ENCODE measurements at places on chromosomes 3 and 15.

- DNase-seq, result no peak
Observed at GRCh38 chr15:42465520-42466259, 25.3 kb downstream of the ZNF106 start.

DNA sequence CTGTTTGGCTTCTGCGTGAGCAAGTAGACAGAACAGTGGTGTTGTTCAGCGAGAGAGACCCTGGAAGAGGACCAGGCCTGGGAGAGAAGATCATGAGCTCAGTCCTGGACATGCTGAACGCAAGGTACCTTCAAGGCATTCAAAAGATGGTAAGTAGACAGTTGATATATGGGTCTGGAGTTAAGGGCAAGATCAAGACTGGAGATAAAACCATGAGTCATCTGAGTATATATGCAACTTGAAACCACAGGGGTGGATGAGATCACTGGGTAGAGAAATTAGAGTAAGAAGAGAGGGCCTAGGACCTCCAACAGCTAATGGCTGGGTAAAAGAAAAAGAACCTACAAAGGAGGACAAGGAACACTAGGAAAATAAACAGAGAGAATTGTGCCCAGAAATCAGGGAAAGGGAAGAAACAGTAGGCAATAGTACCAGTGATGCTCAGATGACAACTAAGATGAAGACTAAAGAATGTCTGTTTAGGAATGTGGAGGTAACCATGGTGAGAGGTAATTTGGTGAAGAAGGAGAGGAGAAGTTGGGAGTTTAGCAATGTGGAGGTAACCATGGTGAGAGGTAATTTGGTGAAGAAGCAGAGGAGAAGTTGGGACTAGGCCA is 343.2 kb upstream of the ADAMTS9 start:
- no peak for DNase-seq

DNA sequence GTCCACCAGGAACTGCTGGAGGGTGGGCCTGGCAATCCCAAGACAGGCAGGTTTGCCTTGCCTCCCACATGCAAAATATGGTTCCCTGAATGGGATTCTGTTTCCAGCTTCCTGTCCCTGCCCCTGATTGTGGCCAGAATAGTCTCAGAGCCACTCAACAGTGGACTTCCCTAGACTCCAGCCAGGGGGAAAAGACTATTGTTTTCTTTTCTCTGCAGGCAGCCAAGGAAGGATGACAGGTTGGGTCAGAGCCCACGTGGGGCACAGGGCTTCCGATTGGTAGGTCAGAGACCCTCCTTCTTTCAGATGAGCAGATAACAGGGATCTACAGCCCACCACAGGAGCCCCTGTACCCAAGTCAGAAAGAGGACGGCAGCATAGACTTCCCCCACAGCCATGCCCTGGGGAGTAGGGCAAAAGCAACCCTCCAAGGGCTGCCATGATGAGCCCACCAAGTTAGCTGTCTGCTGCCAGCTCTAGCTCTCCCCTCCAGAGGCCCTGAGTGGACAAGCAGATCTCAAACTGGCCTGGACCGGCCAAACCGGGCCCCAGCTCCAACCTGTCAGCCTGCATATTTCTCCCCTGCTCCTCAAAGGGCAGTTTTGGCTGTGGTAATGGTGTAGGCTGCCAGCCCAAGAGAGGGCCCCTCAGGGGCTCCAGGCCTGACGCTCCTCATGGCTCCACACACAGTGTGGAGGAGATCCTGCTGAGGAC is 6.4 kb downstream of the TLR9 start:
- DNase-seq, result peak; percentile 9

GRCh38 chr3:50325497-50326181 is 2.4 kb downstream of the TUSC2 start:
- DNase-seq, result no peak

DNA sequence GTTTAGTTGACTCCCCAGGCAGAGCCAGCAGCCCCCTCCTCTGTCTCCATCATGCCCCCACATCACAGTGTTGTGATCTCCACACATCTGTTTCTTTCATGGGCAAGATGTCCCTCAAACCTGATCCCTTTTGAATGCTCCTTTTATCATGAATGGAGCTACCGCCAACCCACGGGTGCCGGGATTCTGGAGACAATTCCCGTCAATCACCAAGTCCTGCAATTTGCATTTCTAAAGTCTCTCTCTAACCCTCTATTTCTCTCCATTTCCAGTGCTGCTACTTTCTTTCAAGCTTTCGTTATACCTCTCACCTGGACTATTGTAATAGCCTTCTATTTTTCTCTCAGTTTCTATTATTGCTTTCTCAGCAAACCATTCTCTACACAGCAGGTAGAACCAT is 89.7 kb upstream of the CCNL1 start:
- DNase-seq, result no peak

DNA sequence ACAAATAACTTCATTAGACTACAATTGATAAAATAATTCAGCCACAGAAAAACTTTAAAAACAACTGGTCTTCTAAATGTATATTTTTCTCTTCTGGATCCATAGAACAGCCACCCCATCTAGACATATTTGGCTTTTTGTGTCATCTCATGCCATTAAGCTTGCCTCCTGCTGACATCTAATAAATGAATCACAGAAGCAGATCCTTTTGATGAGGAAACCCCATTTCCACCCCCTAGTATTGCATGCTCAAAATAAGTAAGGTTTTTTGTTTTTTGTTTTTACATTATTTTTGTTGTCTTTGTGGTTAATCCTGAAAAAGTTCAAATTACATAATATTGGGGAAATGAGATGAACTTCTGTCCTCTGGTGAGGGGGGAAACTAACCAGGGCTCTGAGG is 94.8 kb downstream of the DUT start:
- no peak for DNase-seq

- DNase-seq, result no peak
Observed at GRCh38 chr15:51884041-51884440, 54.6 kb downstream of the TMOD3 start.

GRCh38 chr3:45011756-45012508 is 14.2 kb upstream of the CLEC3B start:
- DNase-seq, result no peak

GRCh38 chr3:94256888-94257813 is 194.3 kb downstream of the NSUN3 start:
- no peak for DNase-seq

- DNase-seq, result no peak
Observed at GRCh38 chr3:100454677-100455076, 37.7 kb upstream of the TMEM45A start.

GRCh38 chr3:139695426-139696313 is 17.9 kb upstream of the NMNAT3 start:
- DNase-seq, result no peak

DNA sequence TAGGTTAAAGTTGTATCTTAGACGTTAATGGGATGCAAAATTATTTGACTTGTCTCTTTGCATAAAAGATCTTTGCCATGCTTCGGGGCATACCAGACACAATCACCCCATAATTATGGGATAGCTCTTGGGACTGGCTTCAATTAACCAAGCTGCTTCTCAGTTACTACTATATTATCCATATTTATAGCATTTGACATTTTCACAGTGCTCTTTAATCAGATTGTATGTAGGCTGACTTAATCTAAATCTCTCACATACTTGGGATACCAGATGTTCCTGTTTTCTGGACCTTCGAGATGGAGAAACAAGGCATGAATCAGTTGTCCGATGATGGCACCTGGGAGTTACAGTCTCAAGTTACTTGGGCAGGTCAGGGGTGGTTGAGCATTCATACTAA is 27.2 kb upstream of the ABHD17C start:
- no peak for DNase-seq

- DNase-seq, result no peak
Observed at GRCh38 chr3:30233913-30234646, 372.3 kb upstream of the TGFBR2 start.

- DNase-seq, result no peak
Observed at GRCh38 chr3:23869977-23870662, 46.7 kb downstream of the NKIRAS1 start.

DNA sequence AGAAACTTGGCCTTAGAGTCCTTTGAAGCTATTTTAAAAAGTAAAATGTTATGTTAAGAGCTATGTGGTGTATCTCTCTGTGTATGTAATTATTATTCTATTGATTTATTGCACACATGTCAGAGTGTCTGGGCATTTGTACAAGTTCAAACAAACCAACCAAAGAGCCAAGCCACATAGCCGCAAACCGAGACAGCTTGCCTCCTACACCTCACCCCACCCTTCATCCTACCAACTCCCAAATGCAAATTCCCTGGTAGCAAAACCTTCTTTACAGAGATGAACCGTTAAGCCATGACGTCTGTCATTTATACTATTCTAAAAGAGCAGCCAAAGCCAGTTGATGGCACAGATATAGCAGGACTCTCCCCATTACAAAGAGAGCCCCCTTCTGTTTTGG is 332.3 kb downstream of the ERC2 start:
- no peak for DNase-seq

DNA sequence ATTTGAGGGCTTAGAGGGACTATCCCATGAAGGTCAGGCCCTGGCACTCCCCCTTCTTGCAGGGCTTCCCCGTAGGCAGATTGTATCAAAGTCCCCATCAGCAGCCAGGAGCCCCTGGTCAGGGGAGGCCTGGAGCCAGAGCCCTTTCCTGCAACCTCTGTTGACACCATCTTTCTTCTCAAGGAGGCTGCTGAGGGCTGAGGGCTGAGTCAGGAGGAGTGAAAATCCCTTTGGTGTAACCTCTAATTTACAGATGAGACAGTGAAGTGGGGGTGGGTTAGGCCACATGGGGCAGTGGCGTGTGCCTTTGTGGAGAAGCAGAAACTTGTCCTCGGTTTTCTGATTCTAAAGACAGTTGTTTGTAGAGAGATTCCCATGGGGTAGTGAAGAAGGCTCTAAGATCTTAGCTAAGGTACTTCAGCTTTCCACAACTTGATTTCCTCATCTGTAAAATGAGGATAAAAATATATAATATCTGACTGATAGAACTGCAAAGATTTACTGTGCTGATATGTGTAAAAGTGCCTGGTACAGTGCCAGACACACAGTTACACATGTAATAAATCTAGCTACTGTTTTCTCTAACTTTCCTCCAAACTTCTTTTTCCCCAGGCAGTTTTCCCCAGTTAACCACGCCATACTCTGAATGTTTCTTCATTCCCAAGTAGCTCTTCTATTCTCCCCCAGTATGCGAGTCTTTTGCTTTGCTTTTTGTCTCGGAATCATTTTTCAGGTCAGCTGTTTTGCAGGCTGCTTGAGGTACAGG is 249.4 kb upstream of the TPM1 start:
- DNase-seq, result no peak

DNA sequence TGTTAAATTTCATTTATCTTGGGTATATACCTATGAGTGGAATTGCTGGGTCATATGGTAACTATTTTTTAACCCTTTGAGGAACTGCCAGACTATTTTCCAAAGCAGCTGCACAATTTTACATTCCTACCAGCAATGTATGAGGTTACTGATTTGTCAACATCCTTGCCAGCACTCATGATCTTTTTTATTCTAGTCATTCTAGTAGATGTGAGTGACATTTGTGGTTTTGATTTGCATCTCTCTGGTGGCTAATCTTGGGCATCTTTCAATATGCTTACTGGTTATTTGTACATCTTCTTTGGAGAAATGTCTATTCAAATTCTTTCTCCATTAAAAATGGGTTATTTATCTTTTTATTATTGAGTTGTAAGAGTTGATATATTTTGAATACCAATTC is 21.3 kb upstream of the LRRC58 start:
- no peak for DNase-seq

- DNase-seq, result peak; percentile 38
Observed at GRCh38 chr3:98563661-98564281, 29.6 kb downstream of the CPOX start.

DNA sequence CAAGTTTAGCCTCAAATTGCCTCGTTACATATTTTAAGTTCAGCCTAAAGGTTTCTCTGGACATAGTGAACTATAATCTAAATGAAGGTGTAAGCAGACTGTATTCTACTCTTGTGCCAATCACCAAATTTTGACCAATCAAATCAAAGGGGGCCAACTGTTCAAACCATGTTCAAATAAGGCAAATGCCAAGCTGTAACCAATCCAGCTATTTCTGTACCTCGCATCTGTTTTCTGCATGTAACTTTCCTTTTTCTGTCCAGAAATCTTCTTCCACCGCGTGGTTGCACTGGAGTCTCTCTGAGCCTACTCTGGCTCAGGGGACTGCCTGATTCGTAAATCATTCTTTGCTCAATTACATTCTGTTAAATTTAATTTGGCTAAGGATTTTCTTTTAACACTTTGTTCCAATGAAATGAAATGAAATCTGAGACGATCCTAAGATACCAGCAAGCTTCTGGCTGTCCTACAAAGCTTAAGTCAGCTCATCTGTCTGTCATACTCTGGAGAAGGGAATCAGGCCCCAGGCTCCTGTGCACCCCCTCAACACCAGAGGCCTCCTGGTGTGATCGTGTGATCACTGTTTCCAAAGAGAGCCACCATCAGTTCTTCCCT is 53.2 kb upstream of the ZNF148 start:
- DNase-seq, result no peak

GRCh38 chr3:111218615-111219014 is 147.0 kb downstream of the NECTIN3 start:
- no peak for DNase-seq

GRCh38 chr3:70532806-70533205 is 220.4 kb upstream of the MDFIC2 start:
- no peak for DNase-seq

DNA sequence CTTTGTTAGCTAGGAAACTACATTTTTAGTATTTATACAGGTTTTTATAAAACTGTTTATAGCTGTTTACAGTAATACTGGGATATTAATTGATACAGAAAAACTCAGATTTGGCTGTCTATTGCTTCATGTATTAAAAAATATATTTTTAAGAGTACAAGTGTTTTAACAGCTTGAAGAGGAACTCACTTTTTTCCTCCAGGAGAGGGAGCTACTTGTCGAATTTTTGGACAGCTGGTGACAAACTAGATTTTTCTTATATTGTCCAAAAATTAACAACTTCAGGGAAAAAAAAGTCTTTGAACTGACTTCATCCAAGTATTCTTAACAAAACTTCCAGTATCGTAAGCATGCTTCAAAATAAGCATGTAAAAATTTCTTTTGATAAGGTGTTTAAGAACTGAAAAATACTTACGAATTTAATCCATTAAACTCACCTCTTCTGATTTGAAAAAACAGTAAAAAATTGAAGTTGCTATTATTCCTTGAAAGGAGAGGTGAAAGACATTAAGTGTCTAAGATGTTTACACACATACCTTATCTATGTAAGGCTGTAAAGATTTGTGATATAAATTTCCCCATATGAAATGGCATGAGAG is 4.0 kb downstream of the DIPK2A start:
- DNase-seq, result no peak

DNA sequence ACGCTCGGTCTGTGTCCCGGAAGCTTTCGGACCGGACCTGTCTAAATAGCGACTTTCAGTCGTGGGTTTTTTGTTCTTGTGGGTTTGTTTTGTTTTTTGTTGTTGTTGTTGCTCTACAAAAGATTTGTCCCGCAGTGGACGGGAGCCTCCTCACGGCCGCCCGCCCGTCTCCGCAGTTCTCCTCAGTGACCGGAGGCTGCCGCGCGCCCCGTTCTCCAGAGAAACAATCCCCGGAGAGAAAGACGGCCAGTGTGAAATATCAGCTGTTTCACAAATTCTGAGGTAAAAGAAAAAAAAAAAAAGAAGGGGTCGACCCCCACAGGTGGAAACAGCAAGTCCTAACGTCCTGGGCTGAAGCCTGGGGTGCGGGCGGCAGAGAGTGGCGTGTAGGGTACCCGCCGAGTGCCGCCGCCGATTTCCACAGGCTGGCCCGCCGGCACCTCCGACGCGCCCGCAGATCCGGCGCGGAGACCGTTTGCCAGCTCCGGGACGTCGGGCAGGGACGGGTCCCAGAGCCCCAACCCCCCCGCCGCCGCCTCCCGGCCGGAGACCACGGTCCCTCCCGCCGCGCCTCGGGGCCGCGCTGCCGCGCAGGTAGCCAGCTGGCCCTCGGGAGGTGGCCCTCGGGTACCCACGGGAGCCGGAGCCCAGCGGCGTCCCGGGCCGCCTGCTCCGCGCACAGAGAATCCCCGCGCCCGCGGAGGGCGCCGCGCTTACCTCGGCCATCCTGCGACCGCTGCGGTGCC is 478 bp downstream of the BNC1 start:
- no peak for DNase-seq

All from CD4-positive, alpha-beta T cell treated with Interleukin-17A for 4 hours (primary cell).